ENCODE measurements at places on chromosomes 1 and 21. TPM values are rescaled to one million over a fixed set of nuclear protein-coding genes. Genes with fewer than 3 reads are reported as not detected.

Gene PODN
- 0.29 TPM for total RNA-seq

Gene LIPI
- total RNA-seq, result not detected

Gene GTF2B
- 31.6 TPM for total RNA-seq

Gene CAP1
- total RNA-seq, result 515 TPM

Gene PGBD5
- total RNA-seq, result under 0.01 TPM

Gene PDC
- total RNA-seq, result not detected

Gene CELA2B
- not detected for total RNA-seq

Gene LRRC8B
- total RNA-seq, result 28.9 TPM

Gene NCAM2
- 0.13 TPM for total RNA-seq

Gene KCNE2
- total RNA-seq, result not detected

Gene NIT1
- 17.6 TPM for total RNA-seq

Gene ZNF593OS
- not detected for total RNA-seq

Gene AMY1C
- total RNA-seq, result not detected

Gene FAM151A
- total RNA-seq, result not detected

Gene RIPK4
- total RNA-seq, result not detected

Gene ETV3L
- not detected for total RNA-seq

Gene HSPG2
- 2,347 TPM for total RNA-seq

Gene C1orf115
- total RNA-seq, result 23.3 TPM

Gene TNFAIP8L2
- total RNA-seq, result not detected

Gene CRB1
- 0.57 TPM for total RNA-seq

Gene PLEKHN1
- 0.86 TPM for total RNA-seq

Gene LGR6
- not detected for total RNA-seq

Gene AADACL3
- not detected for total RNA-seq

Gene PRRX1
- total RNA-seq, result 4.4 TPM

Gene PIGK
- total RNA-seq, result 43.1 TPM

Gene MRPL9
- 130 TPM for total RNA-seq

Gene ARL8A
- total RNA-seq, result 22.5 TPM

Gene COL11A1
- not detected for total RNA-seq

Gene YIPF1
- 23.8 TPM for total RNA-seq

Gene FMN2
- total RNA-seq, result not detected

Gene SLC6A17
- 0.13 TPM for total RNA-seq

Gene LINGO4
- not detected for total RNA-seq

Gene TRIM17
- total RNA-seq, result not detected

Gene KCNJ15
- 0.50 TPM for total RNA-seq

Gene SH2D1B
- total RNA-seq, result not detected

Gene PROK1
- not detected for total RNA-seq

Gene APCS
- not detected for total RNA-seq

Gene RXFP4
- total RNA-seq, result not detected

Gene MATN1
- total RNA-seq, result 0.13 TPM

Gene MMEL1
- total RNA-seq, result 1.1 TPM

Gene ACTN2
- 2.5 TPM for total RNA-seq

Gene LCE1E
- total RNA-seq, result not detected

Gene ANGPTL3
- total RNA-seq, result not detected

Gene MTARC1
- 3.4 TPM for total RNA-seq

Gene AMY1A
- total RNA-seq, result not detected

Gene MUL1
- total RNA-seq, result 25.8 TPM
